D341Med (cell line): ENCODE measurements at places on chromosomes 6 and 20.

DNA sequence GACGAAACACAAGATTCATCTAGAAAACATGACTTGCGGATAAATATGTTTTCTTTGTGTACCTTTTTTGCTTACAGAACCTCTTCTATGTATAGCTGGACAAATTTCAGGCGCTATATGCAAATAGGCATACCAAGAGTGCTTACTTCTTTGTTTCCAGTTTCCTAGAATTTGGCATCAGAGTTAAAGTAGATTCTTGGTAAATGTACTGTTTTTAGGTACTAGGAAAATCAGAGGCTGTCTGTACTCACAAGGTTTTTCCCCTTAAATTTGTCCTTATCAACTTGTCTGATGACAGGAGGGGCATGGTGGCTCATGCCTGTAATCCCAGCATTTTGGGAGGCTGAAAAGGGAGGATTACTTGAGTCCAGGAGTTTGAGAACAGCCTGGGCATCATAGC is 124.9 kb upstream of the TMEM170B start:
- no peak for DNase-seq

GRCh38 chr20:51735728-51736600 is 32.2 kb downstream of the ATP9A start:
- no peak for DNase-seq

DNA sequence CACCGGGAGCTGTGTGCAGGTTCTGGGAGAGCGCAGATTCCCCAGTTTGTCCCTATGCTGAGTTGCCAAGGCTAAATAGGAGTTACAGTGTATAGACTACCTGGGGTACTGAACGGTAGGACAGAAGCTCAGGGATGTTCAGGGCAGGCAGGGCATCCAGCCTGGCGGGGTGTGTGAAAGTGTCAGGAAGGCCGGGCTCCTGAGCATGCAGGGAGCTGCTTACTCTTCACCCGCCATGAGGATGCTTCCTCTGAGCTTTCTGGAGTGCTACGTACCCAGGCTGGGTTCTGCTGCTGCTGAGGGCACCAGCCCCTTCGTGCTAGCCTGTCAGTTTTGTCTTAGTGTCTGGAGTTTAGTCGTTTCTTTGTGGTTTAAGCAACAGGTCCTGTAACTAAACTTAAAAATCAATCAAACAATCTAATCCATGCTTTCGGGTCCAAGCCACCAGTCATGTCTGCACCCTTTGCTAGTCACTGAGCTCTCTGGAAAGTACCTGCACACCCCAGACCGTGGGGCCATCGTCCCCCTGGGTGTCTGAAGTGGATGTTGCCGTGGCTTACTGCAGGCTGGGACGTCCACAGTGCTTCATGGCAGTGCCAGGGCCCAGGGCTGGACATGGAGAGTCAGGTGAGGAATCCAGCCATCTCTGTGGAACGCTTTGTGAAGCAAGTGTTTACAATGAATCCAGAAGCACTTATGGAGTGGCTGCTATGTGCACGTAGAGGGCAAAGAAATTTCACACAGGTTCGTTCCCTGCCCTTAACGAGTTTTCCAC is 220.3 kb upstream of the SNX9 start:
- DNase-seq = no peak

GRCh38 chr6:143213859-143214376 is 153.2 kb downstream of the AIG1 start:
- no peak for DNase-seq

DNA sequence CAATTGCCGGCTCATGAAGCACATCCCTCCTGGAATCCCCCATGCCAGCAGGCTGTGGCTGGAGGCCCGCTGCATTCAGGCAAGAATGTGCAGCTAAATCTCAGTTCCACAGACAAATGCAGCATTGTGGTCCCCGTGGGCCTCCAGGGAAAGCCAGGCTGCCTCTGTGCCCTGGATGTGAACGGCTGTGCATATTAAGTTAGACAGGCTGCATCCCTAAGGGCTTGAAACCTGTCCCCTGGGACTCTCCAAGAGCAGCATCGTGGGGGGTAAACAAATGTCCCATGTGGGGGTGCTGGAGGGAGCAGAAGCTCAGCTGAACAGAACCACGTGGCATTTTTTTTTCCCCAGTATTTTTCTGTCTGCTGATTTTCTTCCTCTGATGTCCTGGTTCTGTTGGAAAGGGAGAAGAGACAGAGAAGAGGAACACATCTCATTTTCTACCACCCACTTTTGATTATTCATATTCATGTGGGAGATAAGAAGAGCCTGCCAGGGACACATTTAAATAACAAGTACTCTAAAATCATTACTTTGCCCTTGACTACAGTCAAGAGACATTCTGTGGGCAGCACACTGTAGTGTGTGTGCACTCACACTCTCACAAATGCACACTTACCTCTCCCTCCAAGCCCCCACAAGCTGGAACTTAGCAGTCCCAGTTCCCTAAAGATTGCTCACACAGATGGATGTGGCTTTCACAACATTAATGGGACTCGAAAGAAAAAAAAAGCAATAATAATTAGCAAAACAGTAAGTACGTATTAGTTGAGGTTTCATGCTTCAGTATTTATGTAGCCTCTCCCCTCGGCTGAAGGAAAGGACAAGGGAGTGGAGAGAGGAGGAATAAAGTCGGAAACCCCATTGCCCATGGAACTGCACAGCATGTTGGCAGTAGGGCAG is 16.9 kb downstream of the GFOD1 start:
- DNase-seq = peak; percentile 85
